ENCODE measurements at places on chromosomes 7 and 10.

GRCh38 chr10:114967071-114967470 is 29.1 kb downstream of the TRUB1 start:
- no peaks in the 10 kb centered on the region for H3K36me3 ChIP-seq
- H3K27ac ChIP-seq = no peak overlapping the region
- no peak overlapping the region for H3K4me3 ChIP-seq
- no peak for DNase-seq
- peaks cover 5% of the 10 kb centered on the region for H3K4me1 ChIP-seq

DNA sequence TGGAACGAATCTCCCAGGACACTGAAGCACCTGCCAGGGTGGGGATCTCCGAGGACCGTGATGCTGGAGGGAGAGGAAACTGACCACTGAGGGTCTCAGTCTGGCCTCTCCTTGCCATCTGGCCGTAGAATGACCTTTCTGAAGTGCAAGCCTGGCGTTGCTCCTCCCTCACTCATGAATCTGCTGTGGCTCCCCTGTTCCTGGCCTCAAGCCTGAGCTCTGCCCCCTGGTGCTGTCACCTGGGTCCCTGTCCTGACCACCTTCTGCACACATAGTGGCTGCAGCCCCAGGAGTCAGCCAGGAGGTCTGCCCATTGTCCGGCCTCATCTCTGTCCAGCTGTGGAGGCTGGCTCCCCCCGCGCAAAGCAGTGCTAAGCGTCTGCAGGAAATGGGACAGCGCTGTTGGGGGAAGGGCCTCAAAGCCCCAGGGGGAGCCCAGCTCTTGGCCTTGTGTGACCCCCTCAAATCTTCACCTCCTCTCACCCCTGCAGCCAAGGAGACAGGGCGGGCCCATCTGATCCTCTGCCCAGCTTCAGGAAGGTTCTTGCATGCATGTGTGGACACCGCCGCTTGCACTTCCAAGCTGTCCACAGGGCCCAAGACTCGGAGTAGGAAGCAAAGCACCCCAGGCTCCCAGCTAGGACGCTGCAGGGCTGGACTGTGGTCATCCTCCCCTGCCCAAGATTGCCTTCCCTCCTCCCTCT is 65.7 kb downstream of the MYL10 start:
- H3K4me1 ChIP-seq = no peaks in the 10 kb centered on the region
- DNase-seq = no peak
- no peak overlapping the region for H3K27ac ChIP-seq
- H3K4me3 ChIP-seq = no peak overlapping the region

GRCh38 chr7:44736896-44737295 is 11.8 kb upstream of the ZMIZ2 start:
- H3K4me1 ChIP-seq = no peaks in the 10 kb centered on the region
- H3K27ac ChIP-seq = no peak overlapping the region
- no peak for DNase-seq
- H3K4me3 ChIP-seq = no peak overlapping the region

DNA sequence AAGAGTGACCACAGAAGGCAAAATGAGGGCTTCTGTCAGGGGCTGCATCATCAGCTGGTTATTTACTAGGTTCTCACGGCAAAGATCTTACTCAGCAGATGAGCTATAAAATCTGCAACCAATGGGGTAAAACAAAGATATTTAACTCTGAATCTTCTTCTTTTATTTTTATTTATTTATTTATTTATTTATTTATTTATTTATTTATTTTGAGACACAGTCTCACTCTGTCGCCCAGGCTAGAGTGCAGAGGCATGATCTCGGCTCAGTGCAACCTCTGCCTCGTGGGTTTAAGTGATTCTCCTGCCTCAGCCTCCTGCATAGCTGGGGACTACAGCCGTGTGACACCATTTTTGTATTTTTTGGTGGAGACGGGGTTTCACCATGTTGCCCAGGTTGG is 11.3 kb downstream of the C10orf143 start:
- no peak overlapping the region for H3K4me3 ChIP-seq
- DNase-seq = no peak
- H3K4me1 ChIP-seq = no peaks in the 10 kb centered on the region
- no peak overlapping the region for H3K27ac ChIP-seq
- H3K27me3 ChIP-seq = no peaks in the 10 kb centered on the region

GRCh38 chr10:16360001-16360400 is 76.8 kb upstream of the PTER start:
- no peaks in the 10 kb centered on the region for H3K36me3 ChIP-seq
- H3K4me3 ChIP-seq = no peak overlapping the region
- H3K27ac ChIP-seq = no peak overlapping the region
- no peaks in the 10 kb centered on the region for H3K4me1 ChIP-seq

GRCh38 chr7:158564663-158565035 is 23.0 kb downstream of the PTPRN2 start:
- H3K4me1 ChIP-seq = no peaks in the 10 kb centered on the region
- DNase-seq = no peak
- H3K27ac ChIP-seq = no peak overlapping the region
- H3K27me3 ChIP-seq = peaks cover 3% of the 10 kb centered on the region
- no peak overlapping the region for H3K4me3 ChIP-seq
- no peaks in the 10 kb centered on the region for H3K36me3 ChIP-seq

DNA sequence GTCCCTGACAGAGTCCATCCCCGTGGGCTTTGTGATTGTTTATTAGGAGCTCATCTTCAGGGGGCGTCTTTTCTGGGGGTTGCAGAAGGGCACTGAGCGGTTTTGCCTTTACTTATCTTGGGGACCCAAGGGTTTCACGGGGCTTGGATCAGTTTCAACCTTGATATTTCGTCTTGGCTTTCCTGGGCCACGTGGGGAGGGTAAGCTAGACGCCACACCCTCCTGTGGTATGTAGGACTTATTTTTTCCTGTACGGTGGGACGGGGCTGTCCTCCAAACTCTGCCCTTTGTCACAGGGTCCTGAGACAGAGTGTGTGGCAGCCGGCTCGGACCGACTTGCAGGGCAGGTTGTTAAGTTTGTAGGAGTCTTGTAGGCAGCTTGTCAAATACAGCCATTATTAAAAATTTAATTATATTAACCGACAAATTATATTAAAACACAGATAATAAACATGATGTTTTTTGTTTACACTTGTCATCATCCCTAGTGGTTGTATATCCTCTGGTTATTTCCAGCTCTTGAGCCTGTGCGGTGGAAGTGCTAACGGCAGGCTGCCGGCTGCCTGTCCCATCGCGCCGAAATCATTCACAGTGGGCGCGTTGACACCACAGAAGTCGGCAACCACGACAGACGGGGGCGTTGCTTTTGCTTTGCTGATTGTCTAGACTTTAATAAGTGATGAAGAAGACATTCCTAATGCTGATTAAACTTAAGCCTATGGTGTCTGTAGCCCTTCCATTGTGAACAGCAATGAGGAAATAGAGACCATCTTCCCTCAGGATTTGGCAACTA is 193.2 kb downstream of the DNAJB6 start:
- H3K4me1 ChIP-seq = no peaks in the 10 kb centered on the region
- no peak overlapping the region for H3K27ac ChIP-seq
- H3K4me3 ChIP-seq = no peak overlapping the region
- no peak for DNase-seq

- H3K36me3 ChIP-seq = peaks cover 4% of the 10 kb centered on the region
- no peak overlapping the region for H3K27ac ChIP-seq
- peak overlapping the region; percentile 21 for H3K4me3 ChIP-seq
- no peaks in the 10 kb centered on the region for H3K27me3 ChIP-seq
These were observed 35.9 kb downstream of the FAM53B start for GRCh38 chr10:124708246-124708779.

- no peaks in the 10 kb centered on the region for H3K4me1 ChIP-seq
- no peaks in the 10 kb centered on the region for H3K36me3 ChIP-seq
- no peaks in the 10 kb centered on the region for H3K27me3 ChIP-seq
These were observed 128.4 kb downstream of the BICC1 start for GRCh38 chr10:58641095-58641531.
